Suprapubic skin (tissue), 4 donors: ENCODE measurements at places on chromosomes 11 and 22.

- no peak for DNase-seq
These were observed 93.2 kb downstream of the GGTLC2 start for GRCh38 chr22:22737590-22737989.

DNA sequence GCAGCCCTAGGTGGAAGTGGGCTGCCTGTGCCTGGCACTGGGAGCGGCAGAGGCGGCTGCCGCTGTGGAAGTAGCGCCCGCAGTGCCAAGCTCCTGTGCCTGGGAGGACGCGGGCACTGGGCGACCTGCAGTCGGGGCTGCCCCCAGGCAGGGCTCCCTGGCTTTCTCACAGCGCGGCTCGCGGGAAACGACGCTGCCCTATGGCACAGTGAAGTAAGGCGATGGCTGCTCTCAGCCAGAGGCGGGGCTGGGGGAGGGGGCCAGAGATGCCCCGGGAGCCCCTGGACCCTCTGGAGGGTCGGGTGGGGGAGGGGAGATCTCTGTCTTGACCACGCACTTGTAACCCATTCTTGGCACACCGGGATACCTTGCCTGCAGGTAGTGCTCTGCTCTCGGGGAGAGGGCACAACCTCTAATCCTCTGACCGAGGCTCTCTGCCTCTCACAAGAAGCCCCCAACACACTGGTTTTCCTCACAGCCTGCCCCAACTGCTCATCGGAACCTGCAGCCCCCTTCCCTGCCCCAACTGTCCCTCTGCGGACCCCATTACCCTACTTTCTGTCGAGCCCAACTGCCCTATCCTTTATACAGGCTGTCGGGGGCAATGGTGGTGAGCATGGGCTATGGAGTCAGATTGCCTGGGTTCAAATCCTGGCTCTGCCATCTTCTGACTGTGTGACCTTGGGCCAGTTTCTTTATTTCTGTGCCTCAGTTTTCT is 32.2 kb upstream of the TRIM29 start:
- DNase-seq: peak; percentile 48

GRCh38 chr11:35336726-35337125 is 82.6 kb downstream of the SLC1A2 start:
- no peak for DNase-seq

DNA sequence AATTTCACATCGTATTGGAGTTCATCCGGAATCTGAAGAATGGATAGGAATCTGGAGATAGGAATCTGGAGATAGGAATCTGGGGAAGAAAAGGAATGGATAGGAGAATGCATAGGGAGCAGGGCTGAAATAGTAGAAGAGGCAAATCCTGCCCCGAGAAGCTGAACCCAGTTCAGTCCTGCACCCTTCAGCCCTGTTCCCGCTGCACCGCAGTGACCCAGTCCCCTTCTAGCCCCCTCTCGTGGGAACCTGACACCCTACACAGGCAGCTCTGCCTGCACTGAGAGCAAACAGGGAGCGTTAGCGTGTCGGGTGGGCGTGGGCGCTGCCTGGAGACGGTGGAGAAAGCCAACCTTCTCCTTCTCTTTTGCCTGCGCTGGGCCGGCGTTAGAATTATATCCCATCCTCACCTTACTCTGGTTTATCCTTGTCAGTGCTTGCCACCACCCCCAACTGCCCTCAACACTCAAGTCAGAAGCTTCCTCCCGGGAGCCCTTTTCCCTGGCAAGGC is 1.0 kb upstream of the CCKBR start:
- no peak for DNase-seq

DNA sequence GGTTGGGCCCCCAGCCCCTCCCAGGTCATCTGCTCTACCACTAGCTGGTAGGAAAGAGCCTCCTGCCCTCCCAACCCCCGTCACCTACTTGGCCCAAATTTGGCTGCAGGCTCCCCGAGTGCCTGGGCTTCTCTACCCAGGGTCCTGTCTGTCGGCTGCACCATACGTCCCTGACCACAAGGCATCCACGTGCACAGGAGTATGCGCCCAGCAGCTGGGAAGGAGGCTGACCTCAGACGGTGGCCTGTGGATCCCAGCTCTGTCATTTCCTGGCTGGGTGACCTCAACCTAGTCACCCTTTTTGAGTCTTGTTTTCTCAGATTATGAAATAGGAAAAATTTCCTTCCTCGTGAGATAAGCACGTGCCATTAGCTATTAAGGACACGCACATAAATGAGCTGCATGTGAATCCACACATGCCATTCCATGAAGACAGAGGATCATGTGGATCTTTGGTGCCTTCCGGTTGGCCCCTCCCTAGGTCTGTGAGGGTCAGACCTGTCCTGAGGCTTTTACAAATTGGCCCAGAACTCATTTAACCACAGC is 13.7 kb downstream of the CYB561A3 start:
- no peak for DNase-seq

DNA sequence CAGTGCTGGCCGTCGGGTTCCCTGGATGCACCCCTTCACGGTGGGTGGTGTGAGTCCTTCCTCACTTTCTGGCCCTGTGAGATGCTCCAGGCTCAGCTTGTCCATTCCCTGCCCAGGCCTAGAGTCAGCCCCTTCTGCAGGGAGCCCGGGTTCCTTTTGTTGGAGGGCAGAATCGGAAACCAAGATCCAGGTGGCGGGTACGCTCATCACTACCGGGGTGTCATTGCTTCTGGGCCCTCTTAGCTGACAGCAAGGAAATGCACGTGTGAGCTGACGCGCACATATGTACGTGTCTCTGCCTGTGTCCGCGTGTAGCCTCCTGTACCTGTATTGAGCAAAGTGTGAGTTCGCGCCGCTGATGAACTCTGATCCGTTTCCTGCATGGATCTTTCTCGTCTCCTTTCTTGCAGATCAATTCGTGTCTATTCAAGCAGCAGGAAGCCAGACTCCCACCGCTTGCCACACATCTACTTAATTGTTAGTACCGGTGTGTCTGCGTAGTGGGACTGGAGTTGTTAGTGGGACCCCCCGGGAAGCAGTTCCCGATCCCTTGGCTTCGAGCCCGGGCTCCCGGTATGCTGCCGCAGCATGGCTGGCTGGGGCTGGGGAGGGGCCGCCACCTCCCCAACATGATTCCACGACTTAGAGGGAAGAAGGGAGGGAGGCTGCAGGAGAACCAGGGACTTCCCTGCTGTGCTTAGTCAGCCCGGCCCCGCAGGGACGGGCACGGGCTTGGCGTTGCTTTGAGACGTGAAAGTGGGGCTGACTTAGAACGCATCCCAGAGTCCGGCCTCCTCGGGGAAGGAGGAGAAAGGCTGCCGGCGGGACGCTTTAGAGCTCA is 35.9 kb upstream of the GRAMD4 start:
- DNase-seq: no peak

- DNase-seq: peak; percentile 97
These were observed at the start of gene HMOX1 for GRCh38 chr22:35380537-35381423. Gene HMOX1, plus strand, starts transcription at chr22:35381096. Its CDS starts 78 bp downstream, at chr22:35381174.

GRCh38 chr11:102914238-102915043 is 39.7 kb upstream of the MMP12 start:
- DNase-seq: no peak

DNA sequence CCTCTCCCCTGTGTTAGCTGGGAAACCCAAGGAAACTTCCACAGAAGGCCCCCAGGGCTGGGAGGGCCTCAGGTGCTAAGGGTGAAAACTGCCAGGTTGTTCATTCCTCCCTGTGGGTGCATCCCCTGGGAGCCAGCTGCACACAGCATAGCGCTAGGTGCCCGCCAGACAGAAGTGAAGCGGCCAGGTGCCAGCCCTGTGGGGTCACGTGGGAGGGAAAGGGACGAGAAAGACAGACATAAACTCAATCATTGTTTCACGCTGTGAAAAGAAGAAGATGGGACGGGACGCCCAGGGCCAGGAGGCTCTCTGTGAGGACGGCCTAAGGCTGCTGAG is 31.6 kb upstream of the HMOX1 start:
- DNase-seq: no peak

DNA sequence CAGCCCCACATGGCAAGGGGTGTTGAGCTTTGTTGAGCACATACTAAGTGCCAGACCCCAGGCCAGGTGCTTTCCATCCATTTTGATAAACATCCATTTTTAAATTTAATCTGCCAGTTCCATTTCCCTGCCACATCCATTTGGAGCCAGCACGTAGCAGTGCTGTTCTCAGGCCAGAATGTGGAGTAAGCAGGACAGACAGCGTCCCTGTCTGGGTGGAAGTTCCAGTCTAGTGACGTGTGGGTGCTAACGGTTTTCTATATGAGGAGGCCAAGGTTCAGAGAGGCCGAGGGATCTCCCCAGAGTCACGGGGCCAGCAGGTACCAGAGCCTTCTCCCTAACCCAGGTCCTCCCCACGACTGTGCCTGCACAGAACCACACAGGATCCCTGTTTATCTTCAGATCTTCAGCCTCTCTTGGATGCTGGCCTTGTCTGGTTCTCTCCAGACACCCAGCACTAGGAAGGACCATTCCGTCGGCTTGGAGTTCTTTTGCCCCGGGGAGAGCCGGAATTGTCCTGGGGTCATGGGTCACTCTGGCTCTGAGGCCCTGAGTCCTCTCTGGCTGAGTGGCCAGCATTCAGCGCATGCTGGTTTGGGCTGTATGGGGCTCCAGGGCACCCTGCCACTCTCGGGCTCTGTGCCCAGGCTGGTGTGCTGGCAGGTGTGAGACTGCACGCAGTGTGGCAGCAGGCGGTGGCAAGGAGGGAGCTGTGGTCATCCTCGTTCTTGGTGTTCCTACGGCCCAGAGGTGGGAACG is 63.6 kb upstream of the PPARA start:
- peak; percentile 69 for DNase-seq

DNA sequence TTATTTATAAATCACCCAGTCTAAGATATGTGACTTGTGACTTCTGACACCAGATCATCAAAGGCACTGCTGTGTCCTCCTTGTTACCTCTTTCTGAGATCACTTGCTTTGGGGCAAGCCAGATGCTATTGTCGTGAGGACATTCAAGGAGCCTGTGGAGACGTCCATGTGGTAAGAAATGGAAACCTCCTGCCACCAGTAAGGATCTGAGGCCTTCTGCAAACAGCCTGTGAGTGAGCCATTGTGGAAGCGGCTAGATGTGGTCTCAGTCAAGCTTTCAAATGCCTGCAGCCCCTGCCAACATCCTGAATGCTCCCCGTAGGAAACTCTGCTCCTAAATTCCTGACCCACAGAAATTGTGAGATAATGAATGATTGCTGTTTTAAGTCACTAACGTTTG is 11.7 kb upstream of the RDX start:
- DNase-seq: no peak

DNA sequence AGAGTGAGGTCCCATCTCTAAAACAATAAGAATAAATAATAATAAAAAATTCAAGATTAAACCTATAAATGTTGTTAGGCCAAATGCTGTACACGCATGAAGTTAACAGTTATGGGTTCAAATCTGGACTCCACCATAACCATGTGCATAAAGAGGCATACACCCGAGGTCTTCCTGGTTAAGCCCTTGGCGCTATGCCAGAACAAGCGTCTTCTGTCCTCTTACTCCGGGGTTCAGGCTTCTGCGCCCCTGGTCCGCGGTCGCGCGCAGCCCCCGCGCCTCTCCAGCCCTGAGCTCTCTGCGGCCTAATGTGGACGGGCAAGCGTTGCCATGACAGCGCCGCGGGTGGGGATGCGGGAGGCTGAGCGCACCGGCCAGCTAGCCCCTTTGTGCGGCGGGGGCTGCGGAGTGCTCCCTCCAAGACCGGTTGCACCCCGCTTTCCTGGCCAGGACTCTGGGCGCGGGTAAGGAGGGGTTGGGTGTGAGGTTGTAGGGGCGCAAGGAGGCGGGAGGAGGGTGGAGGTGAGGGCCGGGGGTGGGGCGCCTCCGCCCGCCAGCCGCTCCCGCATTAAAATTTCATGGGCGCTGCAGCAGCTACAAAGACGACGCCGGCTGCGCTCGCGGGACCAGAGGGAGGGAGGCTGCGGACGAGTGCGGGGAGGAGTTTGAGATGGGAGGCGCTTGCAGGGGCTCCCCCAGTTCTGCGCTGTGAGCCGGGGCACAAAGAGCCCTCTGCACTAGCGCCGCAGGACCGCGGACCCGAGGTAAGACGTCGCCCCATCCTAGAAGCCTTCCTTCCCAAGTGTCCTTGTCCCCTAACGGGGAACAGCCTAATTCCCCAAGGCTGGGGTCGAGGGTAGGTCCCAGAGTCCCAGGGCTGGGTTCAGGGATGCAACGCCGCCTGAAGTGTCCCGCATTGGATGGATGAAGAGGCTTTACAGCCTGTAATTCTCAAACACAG is at the start of gene MIAT:
Gene MIAT, plus strand, starts transcription at position 698 of the 961 bp plus-strand sequence.
- DNase-seq: no peak

- DNase-seq: no peak
These were observed 1.1 kb downstream of the SMARCB1 start for GRCh38 chr22:23787910-23788309.

- no peak for DNase-seq
These were observed 4.7 kb downstream of the CHID1 start for GRCh38 chr11:905952-906351.
